ENCODE measurements at places on chromosomes 11 and 22.
A peak's percentile ranks its signal among the peaks of the same experiment; 100 is the strongest.

- DNase-seq = no peak
Observed at GRCh38 chr22:26550498-26551033, 38.3 kb upstream of the TFIP11 start.

DNA sequence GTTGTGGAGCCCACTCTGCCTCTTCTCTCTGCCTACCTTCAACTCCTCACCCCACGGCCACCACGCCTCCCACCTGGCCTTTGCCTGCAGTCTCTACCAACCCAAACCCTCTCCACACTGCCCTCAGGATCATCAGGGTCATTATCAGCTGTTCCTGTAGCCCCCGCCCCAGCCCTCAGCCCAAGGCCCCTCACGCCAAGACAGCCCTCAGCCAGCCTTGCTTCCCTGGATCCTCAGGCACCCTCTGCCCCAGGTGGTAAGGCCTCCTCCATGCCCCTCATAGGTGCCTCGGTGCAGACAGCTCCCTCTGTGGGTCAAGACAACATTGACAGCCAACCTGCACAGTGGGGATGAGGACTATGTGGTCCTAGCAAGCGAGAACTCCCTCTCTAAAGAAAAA lies 1.7 kb downstream of the SBF1 start:
- no peak for DNase-seq

DNA sequence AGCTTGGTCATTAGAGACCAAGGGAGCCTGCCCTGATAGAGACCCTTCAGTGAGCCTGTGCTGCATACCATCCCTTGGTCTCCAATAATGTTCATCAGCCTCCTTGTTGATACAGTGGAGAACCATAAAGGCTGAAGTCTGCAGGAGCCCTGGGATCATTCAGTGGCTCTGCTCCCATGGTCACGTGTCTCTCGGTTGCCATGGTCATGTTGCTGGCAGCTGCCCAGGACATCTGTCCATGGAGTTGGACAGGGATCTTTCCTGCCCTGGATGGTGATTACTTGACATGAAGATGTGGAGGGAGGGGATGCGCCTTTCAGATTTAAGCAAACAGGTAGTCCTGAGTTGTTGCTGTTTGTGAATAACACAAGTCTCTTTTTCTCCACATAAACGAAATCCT lies 38.2 kb downstream of the CYB5R2 start:
- DNase-seq = no peak

- DNase-seq = no peak
Observed at GRCh38 chr22:19876941-19877625, 22.4 kb upstream of the GNB1L start.

DNA sequence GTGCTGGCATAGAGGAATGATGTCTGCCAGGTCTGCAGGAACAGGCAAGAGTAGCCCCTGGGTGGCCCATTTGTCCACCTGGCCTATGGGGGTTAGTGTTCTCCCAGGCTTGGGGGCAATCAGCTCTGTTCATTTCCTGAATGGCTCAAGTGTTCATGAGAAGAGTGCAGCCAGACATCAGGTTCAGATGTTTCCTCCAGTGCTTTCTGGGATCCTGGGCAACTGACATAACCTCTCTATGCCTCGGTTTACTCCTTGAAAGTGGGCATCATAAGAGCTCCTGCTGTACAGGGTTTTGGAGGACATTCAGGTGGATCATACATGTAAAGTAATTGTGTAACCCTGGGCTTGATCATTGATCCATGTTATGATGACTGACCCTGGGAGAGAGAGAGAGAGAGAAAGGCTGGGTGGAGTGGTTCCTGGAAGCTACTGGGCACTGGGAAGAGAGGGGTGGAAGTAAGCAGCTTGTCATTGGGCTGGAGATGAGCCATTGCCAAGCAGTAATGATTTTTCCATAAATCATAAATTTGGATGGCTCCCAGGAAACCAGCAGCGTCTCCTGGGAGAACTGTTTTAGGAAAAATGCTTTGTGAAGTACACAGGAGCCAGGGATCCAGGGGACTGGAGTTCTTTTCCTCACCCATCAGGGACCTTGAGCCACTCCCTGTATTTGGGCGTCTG lies 30.2 kb upstream of the ACCSL start:
- peak; percentile 44 for DNase-seq

DNA sequence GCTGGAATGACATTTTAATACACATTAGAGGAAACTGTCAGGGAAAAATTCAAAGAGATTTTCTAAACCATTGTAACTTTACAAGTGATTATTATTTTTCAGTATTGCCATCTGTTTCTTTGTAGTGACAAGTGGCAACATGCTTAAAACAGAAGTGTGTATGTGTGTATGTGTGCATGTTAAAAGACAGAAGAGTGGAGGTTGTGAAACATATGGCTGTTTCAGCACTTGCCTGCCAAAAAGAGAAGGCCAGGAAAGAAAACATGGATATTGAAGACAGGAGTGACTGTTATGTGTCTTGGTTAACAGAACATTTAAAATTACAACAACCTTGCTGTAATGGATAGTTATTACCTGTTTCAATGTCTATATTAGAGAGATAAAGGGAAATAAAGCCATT lies 24.3 kb upstream of the VWA5A start:
- DNase-seq = no peak

DNA sequence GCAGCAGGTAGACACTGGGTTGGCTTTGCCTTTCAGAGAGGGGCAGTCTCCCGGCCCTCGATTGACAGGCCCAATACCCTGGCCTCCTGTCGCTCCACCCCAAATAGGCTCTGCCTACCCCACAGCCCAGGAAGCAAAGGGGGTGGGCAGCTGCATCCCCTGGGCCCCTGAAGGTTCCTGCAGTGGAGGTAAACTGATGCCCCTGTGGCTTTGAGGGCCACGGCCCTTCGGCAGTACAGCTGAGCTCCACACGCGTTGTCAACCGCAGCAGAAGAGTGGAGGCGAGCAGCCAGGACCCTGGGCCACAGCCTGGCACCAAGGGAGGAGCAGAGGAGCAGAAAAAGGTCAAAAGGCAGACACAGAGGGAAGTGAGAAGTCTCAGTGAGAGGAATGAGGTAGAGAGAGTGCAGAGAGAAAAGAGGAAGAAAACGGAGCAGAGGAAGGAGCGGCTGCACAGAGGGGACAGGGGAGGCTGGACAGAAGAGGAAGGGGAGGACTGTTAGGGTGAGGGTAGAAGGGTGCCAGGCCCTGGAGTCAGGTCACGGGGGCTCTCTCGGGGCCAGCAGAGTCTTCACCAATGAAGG lies 64.0 kb downstream of the SLC22A12 start:
- DNase-seq = no peak

DNA sequence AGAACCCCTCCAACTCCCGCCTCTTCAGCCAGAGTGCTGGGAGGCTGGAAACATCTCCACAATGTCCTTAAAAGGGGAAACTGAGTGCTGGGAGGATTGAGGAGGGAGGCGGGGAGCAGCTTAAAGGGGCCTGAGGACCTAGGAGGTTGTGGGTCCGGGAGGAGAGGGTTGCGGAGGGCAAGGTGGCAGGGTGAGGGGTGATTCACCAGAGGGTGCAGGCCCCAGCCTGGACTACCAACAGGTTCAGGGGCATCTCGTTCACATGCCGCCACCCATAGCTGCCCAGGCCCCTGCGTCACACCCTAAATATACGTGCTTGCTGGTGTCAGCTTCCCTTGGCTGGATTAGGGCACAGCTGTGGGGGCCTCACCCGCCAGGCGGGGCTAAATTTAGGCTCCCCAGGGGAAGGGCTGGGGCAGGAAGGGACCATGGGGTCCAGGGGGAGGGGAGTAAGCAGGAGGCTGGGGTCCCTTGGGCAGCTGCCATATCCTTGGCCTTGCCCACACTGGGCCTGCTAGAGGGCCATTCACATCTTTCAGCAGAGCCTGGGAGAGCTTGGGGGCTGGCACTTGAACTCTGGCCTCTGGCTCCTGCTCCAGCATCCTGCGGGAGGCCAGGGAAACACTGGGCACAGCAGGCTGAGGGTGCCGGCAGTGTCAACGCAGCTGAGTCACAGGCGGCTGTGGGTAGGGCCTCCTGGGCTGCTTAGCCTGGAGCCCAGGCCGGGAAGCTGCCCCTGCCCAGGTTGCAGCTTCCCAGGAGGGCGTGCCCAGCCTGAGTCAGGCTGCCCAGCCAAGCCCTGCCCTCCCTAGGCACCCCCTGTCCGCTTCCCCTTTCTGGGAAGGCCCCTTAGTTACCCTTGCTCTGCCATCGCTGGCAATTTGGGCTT lies 1.3 kb downstream of the EHBP1L1 start:
- no peak for DNase-seq

DNA sequence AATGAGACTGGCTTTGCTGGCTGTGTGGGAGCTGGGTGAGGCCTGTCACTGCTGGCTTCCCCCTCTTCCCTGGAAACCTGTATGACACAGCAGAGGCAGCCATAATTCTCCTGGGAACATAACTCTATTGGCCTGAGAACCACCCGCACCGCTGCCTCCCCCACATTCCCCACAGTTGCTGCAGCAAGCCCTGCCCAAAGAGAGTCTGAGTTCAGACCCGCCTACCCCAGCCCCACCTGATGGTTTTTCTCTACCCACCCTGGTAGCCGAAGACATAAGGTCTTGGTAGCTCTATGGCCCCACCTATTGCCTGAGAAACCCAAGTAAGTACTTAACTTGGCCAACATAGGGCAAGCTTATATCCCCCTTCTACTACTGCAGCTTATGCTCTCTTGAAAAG lies 174.8 kb downstream of the C11orf91 start:
- DNase-seq = no peak

DNA sequence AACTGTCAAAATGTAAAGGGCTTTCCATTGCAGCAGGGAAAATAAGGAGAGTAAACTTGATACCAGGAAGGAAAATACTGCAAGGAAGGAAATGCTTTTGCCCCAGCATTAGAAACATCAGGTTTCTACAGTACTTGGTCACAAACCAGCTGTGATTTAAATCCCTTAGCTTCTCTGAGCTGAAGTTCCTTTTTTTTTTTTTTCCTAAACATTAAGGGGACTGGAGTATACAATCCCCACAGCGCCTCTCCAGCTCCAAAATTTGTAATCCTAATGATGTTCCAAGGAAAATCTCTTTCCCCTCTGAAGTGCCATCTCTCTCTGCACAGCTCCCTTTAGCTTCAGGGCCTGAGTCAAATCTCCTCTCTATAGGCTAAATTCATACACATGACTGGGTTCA lies 220.5 kb upstream of the PITPNB start:
- DNase-seq = no peak

DNA sequence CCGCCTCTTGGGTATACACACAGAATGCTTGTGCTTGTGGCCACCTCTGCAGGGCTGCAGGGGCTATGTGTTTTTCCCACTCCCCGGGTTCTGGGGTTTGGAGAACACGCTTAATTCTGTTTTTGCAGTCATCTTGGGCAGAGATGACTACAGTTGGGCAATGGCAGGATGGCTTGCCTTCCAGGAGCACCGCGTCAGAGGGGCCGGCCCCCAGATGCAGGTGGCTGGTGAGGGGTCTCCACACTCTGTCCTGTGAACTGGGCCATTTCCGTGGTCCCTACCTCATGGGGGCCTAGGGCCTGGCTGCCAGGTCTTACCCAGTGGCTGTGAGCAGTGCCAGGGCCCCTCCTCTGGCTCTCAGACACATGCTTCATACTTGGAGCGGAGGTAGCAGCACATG lies 68.3 kb downstream of the CTTN start:
- DNase-seq = no peak

DNA sequence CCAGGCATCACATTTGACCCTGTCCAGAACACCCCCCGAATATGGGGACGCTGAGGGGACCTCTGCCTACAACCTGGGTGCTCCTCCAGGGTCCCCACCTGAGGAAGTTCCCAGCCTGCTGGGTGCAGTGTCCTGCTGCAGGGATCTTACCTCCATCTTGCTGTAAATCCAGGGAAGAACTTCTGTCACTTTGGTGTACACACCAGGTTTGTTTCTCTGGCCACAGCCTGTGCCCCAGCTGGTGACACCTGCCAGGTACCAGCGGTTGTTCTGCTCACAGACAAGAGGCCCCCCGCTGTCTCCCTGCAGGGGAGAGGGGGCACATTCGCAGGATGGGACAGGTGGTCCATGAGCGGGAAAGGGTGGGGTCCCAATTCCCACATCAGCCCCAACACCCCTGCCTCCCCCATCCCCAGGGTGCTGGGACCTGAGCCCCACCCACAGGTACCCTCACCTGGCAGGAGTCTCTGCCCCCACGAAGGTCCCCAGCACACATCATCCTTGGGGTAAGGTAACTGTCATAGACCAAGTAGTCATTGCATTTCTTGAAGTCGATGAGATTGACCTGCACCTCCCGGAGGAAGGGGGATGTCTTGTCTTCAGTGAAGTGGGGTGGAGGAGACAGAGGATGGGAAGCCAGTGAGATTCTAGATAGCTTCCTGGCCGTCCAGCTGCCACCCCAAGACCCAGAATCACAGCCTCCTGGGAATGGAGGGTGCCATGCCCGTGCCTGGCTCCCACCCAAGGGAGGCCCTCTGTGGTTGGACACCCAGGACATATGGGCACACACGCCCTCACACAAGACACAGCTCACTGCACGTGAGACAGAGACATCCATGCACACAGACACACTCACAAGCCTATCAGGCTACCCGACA lies 25.5 kb downstream of the TMPRSS13 start:
- no peak for DNase-seq

DNA sequence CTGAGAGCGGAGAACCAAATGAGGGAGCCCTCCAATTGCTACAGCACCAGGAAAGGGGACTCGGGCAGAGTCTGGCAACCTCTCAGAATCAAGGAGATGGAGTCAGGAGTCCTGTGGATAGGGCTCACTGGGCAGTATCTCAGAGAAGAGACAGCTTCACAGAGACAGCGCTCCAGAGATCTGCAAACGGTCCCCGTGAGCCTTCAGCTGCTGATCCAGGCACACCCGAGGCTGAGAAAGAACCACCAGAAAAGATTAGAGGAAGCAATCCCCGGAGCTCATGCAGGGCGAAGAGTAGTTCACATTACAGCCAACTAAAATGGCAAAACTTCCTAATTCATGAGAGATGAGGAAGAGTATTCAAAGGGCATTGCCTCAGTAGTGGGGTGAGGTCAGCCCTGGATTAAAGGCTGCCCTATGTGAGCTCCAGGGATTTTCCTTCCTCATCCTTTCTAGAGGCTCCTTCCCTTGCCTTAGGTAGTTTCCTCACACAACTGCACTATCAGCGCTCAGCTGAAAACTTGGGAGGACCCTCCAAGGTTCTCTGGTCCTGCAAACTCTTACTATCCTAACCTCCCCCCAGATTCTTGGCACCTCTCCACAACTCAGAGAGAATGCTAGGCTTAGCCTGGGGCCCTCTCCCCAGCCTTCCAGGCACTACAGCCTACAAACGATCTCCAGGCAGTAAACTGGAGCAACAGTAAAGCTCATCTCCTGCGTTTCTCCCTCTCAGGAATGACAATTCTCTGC lies 23.7 kb downstream of the SCN4B start:
- DNase-seq = no peak

DNA sequence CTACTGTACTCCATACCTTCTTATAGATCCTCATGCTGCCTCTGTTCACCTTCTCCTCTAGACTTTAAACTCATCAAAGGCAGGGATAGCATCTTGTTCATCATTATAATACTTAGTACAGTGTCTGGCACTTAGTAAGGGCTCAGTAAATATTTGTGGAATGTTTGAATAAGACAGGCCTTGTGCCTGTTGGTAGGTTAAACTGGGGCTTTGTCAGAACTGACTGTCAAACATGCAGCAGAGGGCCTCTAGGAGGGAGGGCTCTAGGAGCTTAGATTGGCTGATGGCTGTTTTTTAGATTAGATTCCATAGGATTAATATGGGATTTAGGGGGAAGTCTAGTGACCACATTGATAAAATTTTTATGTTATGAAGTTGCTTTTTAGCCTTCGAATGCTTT lies 70.8 kb downstream of the RNF169 start:
- no peak for DNase-seq

GRCh38 chr11:81071606-81072005 lies 1630.8 kb upstream of the TENM4 start:
- DNase-seq = no peak
